ENCODE measurements at places on chromosomes 5 and 9. TPM values are rescaled to one million over a fixed set of nuclear protein-coding genes. Genes with fewer than 3 reads are reported as not detected.

The INSYN2B gene
- 1.7 TPM for polyA plus RNA-seq

- DNase-seq: peak; percentile 86
These were observed 40.7 kb upstream of the HSD17B4 start for GRCh38 chr5:119411361-119412278.

GRCh38 chr5:96235008-96235910 is 197.8 kb downstream of the PCSK1 start:
- no peak for DNase-seq

GRCh38 chr5:79023348-79023747 is 38.2 kb upstream of the ARSB start:
- DNase-seq: no peak

GRCh38 chr9:123562844-123563346 is 206.9 kb downstream of the CRB2 start:
- DNase-seq: no peak

The FAM200C gene
- polyA plus RNA-seq: 18.8 TPM

The GLRA1 gene
- 0.13 TPM for polyA plus RNA-seq

GRCh38 chr5:42043400-42043799 is 118.3 kb downstream of the FBXO4 start:
- DNase-seq: no peak

DNA sequence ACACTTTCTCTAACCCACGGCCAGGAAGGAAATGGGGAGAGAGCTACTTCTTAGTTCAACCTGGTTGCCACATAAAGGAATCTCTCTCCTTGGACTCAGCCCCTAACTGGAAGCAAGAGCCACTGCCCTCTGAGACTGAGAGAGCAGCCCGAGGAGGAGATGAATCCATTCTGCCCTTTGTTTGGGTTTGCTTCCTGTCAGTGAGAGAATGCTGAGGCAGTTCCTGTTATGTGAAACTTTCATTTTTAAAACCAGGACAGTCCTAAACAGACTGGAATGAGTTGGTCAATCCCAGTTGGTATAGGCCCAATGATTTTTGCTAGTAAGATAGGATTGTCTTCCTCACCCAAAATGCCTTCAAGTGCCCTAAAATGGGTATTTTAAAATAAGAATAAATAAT is 205.1 kb downstream of the NTRK2 start:
- no peak for DNase-seq

DNA sequence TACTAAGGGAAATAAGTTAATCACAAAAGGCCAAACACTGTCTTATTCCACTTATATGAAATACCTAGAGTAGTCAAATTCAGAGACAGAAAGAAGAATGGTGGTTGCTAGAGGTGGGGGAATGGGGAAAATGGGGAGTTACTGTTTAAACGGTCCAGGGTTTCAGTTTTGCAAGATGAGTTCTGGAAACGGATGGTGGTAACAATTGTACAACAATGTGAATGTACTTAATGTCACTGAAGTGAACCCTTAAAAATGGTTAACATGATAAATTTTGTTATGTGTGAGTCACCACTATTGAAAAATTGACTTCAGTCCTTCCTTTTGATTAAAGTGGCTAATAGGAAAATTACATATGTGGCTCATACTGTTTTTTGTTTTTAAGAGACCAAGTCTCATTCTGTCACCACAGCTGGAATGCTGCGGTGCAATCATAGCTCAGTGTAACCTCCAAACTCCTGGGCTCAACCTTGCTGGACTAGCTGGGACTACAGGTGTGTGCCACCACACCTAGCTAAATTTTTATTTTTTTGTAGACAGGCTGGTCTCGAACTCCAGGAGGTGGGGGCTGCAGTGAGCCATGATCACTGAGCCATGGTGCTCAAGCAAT is 8.7 kb downstream of the UBQLN1 start:
- no peak for DNase-seq

The CDC20B gene
- polyA plus RNA-seq: 0.62 TPM

The SLC6A7 gene
- 0.12 TPM for polyA plus RNA-seq

DNA sequence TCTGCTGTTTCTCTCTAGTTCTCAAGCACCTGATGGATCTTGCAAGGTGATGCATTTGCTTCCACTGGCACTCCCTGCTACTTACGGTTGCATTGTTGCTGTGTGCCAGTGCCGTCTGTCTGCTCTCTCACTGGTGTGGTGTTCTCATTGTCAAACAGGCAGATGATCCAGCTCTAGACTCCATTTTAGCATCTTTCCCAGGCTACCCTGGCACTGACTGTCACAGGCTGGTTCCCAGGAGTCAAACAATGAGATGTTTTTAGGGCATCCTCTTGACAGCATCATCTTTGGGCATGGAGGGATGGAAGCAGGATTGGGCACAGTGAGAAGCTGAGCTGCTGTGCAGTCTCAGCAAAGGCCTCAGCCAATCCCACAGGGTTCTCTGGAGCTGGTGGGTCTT is 12.9 kb downstream of the MTRR start:
- no peak for DNase-seq

The NUTM2F gene
- polyA plus RNA-seq: not detected

The BTF3 gene
- 882 TPM for polyA plus RNA-seq

DNA sequence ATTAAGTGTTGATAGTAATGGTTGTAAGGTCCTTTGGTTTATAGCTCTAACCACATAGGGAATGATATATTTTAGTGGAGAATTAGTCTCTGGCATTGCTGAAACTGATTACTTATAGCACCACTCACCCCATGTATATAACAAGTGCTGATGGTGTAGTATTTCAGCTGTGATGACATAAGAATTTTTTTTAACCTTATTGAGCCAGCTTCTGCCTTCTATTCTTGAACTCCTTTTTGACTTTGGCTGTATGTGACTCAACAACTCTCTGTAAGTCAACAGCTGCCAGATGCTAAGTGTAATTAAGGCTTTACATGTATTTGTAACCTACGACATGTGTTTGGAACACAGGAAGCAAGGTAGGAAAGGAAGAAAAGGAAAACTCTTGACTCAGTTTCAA is 929.6 kb upstream of the WWC1 start:
- no peak for DNase-seq

- DNase-seq: no peak
These were observed 272.7 kb upstream of the TRPC7 start for GRCh38 chr5:136638084-136638483.

Measured in left kidney (tissue), 8 donors.